ENCODE measurements at places on chromosomes 2 and 18. TPM values are rescaled to one million over a fixed set of nuclear protein-coding genes. Genes with fewer than 3 reads are reported as not detected.

The SGPP2 gene
- 26.5 TPM for total RNA-seq

The COL5A2 gene
- total RNA-seq: 29.7 TPM

The MYOM1 gene
- total RNA-seq: 6.0 TPM

The AQP12B gene
- total RNA-seq: 1.5 TPM

The CHMP1B gene
- 54.6 TPM for total RNA-seq

DNA sequence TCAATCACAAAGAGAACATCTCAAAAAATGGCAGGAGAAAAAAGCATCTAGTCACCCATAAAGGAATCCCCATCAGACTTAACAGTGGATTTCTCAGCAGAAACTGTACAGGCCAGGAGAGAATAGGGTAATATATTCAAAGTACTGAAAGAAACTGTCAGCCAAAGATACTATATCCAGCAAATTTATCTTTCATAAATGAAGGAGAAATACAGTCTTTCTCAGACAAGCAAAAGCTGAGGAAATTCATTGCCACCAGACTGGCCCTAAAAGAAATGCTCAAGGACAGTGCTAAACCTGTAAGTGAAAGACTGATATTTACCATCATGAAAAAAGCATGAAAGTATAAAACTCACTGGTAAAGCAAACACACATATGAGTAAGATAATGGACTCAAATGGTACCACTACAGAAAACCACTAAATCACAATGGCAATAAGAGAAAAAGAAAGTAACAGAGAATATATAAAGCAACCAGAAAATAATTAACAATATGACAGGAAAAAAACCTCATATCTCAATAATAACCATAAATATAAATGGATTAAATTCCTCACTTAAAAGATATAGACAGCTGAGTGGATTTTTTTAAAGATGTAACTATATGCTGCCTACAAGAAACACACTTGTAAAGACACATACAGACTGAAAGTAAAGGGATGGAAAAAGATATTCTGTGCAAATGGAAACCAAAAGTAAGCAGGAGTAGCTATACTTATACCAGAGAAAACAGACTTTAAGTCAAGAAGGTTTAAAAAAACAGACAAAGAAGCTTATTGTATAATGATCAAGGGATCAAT lies 83.4 kb upstream of the STK39 start:
- DNase-seq: no peak

GRCh38 chr2:18540872-18541271 lies 19.6 kb downstream of the RDH14 start:
- no peak for DNase-seq

DNA sequence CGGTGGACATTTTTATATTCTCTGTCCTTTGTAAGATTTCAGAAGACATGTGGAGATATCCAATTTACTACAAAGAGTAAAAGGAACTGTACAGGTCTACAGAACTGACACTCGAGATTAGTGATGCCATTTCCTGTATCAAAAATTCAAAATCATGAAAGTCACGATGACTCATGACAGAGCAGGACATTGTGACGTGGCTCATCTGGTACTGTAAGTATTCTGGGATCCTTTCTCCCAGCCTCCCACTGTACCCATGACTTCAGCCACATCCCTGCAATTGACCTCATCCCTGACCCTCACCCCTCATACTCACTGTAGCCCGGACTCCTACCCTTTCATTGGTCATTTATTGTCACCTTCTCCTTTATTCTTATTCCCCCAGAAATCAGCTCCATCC lies 736.5 kb downstream of the EPHA4 start:
- no peak for DNase-seq

DNA sequence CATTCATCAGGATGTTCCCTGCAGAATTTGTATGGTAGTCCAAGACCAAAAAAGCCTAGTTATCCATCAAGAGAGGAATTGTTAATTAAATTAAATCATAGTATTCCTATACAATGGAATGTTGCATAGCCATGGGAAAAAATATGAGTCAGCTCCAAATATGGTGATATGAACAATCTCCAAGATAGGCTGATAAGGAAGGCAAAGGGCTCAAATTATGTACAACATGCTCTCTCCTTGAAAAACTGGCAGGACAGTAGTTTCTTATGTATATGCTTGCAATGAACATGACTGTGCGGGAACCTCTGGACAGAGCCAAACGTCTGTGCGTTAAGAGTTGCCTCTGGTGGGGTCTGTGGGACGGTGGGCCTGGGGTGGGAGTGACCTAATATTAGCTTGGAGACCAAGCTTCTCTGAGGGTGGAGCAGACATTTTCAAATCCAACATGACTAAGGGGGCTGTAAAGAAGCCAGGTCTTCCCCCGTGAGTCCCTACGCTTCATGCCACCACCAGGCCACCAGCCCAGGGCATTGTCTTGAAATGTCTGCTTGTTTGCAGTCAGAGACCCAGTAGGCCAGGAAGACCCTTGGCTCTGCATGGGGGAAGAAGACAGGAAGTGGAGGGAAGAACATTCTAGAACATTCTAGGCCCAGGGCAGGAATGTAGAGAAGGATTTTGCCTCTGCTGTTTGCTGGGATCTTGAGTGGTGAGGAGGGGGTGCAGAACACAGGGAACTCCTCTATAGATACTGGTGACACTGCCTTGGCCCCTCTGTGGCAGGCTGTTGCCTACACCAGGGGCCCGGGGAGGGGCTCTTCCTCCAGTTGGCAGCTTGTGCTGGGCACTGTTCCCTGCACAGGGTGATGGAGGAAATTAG lies 244.0 kb upstream of the HS6ST1 start:
- no peak for DNase-seq

- DNase-seq: no peak
Observed at GRCh38 chr18:59968583-59968982, 68.8 kb downstream of the PMAIP1 start.

GRCh38 chr2:99737537-99737936 lies 247.7 kb upstream of the REV1 start:
- DNase-seq: no peak

- DNase-seq: no peak
Observed at GRCh38 chr2:164205347-164205746, 415.9 kb downstream of the GRB14 start.

DNA sequence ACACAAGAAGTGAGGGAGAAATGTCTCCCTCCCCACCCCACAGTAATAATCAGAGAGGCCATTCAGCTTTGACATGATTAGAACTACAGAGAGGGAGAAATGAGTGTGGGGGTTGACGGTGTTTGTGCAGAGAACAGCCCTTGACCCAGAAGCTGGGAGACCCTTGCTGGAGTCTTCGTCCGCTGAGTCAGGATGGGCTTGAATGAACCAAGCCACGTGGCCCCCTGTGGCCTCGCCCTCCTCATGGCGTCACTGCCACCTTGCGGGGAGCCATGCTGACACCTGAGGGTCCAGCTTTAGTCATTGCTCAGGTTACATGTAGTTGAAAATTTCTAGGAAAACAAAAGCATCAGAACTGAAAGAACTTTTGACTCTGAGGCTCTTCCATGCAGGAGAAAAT lies 101.2 kb downstream of the DGKD start:
- no peak for DNase-seq

DNA sequence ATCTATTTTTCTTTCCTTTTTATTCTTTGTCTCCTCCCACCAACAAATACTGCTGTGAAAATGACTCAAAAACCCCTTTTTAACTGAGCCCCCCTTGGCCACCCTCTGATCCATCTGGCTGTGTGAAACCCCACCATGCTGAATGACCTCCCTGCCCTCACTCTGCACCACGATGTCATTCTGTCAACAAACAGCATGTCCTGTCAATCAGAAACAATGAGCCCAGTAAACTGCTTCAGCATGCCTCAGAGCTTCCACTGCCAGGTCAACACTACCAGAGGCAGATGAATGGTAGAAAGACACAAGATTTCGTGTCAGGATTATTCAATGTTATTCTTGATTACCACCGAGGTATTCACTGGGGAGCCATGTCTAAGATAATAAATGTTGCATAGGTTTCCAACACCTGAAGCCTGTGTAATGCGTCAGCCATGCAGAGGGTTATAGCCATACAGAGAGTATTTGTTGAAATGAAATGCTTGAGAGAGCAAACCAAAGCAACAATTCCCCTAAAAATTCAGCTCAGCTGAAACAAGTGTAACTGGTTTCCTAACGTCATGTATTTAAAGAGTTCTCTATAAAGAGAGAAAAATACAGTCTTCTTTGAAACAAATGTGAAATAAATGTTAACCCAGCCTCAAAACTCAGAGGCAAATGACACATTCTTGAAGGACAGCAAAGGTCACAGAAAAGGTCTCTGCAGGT lies 76.7 kb downstream of the LRP2 start:
- DNase-seq: no peak

GRCh38 chr2:95022309-95023221 lies 2.9 kb upstream of the MAL start:
- peak; percentile 65 for DNase-seq

GRCh38 chr2:219087848-219088247 lies 27.1 kb upstream of the IHH start:
- no peak for DNase-seq

DNA sequence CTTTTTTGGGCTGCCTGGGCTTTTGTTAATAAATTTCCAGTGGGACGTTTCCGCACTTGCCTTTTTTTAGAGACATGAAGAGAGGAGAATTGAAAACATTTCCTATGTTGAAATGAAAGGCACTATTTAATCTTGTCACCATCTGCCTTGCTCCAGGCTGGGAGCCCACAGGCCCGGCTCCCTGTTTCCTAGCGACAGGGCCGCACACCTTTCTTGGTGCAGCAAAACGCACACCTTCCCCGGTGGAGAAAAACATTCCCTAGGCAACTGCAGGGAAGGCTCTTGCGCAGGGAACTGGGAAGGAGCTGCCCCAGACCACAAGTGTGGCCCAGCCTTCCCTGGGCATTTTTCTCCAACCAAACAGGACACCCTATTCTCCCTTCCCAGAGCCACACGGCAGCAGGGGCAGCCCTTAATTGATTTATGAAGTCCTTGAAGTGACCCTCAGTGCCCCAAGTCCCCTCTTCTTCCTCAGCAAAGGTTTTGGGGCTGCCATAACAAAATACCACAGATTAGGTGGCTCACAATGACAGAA lies 132.9 kb upstream of the MSH6 start:
- DNase-seq: no peak

GRCh38 chr2:216012133-216012829 lies 1.1 kb downstream of the MREG start:
- no peak for DNase-seq
